ENCODE measurements at places on chromosomes 1 and 21. TPM values are rescaled to one million over a fixed set of nuclear protein-coding genes. Genes with fewer than 3 reads are reported as not detected.

KCNQ4 gene
- 0.25 TPM for total RNA-seq

GUCA2A gene
- not detected for total RNA-seq

LCE3D gene
- total RNA-seq = not detected

CDCA8 gene
- total RNA-seq = 1.0 TPM

ZNF683 gene
- 2.1 TPM for total RNA-seq

DNTTIP2 gene
- total RNA-seq = 87.6 TPM

UBXN10 gene
- not detected for total RNA-seq

DFFB gene
- 21.1 TPM for total RNA-seq

SPRR2G gene
- not detected for total RNA-seq

BSDC1 gene
- total RNA-seq = 113 TPM
